ENCODE measurements at places on chromosomes 6 and 20.

- DNase-seq, result no peak
These were observed 57.6 kb upstream of the LOC128125822 start for GRCh38 chr6:63514488-63515173.

DNA sequence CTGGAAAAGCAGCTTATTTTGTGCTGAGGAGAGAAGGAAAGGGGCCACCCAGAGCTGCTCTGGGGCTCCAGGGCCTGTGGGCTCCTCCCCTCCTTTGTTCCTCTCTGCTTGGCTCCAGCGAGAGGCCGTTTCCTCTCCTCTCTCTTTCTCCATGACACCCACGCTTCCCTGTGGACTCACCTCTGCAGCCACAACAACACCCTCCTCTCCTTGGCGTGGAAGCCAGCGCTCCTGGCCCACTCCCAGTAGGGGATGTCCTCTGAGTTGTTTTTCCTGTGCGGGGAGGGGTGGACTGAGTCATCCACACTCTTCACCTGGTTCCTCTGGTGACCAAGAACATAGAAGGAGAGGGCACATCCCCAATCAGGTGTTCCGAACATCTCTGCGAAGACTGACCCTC is 4.9 kb upstream of the CDSN start:
- no peak for DNase-seq

DNA sequence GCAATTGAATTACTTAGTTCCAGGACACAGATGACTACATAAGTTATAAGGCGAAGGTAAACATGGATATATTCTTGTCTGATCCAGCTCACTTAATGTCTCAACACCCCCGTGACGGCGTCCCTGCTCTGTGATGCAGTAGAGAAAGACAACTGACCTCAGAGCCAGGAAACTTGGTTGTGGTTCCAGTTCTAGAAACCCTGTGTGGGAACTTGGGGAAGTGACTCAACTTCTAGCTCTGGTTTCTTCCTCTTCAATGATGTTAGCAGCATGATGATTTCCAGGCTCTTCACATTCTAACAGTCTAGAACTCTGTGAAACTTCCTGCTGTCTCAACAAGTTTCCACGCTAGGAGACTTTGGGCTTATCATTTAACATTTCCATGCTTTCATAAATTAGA is 18.4 kb downstream of the LAMA4 start:
- DNase-seq, result peak; percentile 8

DNA sequence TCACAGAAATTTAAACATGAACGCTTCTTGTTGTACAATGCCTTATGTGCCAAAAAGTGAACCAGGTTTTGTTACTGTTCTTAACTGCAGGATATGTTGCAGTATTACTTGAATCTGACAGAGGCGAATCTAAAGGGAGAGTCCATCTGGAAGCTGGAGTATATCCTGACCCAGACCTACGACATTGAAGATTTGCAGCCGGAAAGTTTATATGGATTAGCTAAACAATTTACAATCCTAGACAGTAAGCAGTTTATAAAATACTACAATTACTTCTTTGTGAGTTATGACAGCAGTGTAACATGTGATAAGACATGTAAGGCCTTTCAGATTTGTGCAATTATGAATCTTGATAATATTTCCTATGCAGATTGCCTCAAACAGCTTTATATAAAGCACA is 19.9 kb downstream of the SMPDL3A start:
- no peak for DNase-seq

DNA sequence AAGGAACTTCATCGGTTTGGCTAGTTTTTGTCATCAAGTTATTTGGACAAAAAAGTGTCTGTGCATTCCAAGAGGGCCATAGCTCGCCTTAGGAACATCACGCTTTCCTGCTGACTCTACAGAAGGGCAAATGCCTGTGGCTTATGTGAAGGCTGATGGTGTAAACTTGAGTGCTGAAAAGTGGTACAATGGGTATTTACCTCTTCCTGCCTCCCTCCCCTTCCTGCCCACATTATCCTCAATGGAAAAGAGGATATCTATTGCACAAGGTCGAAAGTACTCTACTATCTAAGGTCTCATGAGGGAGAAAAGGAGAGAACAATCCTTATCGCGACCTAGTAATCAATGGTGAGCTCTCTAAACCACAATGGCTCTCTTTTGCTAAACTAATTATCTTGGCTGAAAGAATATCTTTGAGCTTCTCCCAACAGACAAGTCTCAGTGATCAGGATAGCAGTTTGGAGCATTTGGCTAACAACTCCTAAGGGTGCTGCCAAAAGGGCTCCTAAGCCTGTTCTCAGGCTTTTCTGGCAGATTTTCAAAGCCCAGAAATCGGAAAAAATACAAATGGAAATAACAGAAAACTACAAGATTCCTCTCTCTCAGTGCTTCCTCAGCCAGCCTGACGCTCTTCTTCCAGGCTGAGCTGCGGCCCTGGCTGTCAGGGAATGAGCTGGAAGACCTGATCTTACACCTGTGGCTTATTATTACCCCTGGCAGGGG is 42.6 kb upstream of the ENPP1 start:
- no peak for DNase-seq

- no peak for DNase-seq
These were observed 129.1 kb downstream of the TNFRSF21 start for GRCh38 chr6:47180633-47181032.

GRCh38 chr20:43963233-43963632 is 48.6 kb downstream of the TOX2 start:
- no peak for DNase-seq

DNA sequence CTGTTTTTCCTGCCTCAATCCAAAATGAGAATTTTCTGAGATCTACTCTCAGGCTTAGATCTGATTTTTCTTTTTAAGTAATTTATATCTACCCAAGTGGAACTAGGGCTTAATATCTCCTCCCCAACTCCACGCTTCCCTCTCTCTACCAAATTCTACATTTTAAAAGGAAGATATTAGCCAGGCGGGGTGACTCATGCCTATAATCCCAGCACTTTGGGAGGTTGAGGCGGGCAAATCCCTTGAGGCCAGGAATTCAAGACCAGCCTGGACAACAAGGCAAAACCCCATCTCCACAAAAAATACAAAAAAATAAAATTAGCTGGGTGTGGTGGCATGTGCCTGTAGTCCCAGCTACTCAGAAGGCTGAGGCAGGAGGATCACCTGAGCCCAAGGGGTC is 61.0 kb downstream of the MTFR2 start:
- DNase-seq, result no peak

DNA sequence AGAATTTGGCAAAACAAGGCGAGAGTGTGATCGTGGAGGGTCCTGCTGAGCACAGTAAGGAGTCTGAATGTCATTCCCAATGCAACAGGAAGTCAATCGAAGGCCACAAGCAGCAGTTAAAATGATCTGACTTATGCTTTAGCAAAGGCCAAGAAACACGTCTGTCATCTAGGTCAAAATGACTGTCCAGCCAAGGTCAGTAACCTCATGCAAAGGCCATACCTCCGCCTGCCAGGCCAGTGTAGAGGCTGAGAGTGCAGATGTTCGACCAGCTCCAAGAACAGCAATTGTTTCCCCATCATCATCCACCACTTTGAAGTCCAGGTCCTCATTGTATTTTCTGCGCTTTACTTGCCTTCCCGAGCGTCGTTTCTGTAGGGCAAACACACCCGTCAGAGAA is 105.6 kb downstream of the CHD6 start:
- no peak for DNase-seq

DNA sequence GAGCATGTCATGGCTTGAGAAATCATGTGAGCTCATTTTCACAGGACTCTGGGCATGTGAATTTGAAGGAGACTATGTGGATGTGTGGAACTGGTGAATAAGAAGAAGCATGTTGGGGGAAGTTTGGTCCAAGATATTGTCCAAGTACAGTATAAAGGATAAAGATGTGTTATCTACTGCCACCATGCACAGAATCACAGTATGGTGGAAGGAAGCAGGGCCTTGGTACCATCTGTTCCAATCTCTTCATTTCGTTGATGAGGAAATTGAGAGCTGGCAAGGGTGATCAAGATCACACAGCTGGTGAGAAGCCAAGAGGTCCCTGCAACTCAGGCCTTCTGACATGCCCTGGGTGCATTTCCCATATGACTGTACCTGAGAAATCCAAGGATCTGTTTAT is 31.5 kb upstream of the RIPOR2 start:
- DNase-seq, result no peak

DNA sequence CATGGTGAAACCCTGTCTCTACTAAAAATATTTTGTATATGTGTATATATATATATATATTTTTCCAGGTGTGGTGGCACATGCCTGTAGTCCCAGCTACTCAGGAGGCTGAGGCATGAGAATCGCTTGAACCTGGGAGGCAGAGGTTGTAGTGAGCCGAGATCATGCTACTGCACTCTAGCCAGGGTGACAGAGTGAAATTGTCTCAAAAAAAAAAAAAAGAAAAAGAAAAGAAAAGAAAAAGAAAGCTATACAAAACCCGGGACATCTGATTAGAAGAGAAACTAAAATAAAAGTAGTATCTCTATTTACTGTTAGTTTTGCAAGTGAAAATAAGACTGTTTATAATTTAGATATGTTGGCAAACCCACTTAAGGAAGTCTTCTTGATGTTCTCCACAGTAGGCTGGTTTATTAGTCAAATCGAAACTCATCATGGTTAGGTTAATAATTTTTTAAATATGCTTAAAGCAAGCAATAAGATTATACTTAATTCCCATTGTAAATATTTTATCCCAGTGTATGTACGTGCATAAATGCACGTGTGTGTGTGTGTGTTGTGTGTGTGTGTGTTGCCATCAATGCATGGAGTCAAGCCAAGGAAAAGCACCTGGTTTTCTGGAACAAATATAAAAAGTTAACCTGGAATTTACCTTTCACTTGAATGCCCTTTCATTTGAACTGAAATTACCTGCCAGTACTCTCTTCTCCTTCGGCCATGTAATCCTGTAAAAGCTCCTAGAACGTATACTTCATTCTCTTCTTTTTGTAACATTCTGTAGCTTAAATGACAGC is 7.1 kb downstream of the VNN2 start:
- no peak for DNase-seq

DNA sequence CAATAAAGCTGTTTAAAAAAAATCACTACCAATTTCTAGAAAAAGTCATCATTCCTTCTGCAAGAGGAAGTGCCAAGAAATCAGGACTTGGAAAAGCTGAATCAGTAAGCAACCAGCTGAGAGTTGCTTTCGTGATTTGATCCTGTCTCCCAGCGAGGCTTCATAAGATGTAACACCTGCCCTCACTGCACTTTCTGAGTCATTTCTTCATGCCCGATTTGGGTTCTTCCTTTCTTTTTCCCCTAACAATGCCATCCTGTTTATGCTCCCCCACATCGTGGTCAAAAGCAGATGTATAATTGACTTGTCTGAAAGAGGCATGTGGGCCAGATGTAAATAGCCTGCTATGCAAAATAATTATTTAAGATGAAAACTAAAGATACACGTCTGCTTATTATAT is 52.1 kb downstream of the RIPOR2 start:
- DNase-seq, result peak; percentile 47

GRCh38 chr6:116536216-116536621 is 9.3 kb downstream of the TRAPPC3L start:
- no peak for DNase-seq

DNA sequence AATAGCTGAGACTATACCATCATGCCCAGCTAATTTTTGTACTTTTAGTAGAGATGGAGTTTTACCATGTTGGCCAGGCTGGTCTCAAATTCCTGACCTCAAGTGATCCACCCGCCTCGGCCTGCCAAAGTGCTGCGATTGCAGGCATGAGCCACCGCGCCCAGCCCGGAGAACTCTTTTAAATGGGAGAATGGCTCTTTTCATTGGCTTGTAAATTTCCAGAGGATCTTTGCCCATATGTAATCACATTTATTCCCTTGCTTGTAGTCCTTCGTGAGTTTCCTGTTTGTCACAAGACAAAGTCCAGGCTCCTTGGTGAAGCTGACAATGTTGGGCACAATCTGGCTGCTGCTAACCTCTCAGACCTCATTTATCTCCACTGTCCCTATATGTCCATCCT is 135.1 kb downstream of the CEP57L1 start:
- DNase-seq, result no peak

- no peak for DNase-seq
These were observed 20.2 kb upstream of the MICA start for GRCh38 chr6:31383149-31383548.

DNA sequence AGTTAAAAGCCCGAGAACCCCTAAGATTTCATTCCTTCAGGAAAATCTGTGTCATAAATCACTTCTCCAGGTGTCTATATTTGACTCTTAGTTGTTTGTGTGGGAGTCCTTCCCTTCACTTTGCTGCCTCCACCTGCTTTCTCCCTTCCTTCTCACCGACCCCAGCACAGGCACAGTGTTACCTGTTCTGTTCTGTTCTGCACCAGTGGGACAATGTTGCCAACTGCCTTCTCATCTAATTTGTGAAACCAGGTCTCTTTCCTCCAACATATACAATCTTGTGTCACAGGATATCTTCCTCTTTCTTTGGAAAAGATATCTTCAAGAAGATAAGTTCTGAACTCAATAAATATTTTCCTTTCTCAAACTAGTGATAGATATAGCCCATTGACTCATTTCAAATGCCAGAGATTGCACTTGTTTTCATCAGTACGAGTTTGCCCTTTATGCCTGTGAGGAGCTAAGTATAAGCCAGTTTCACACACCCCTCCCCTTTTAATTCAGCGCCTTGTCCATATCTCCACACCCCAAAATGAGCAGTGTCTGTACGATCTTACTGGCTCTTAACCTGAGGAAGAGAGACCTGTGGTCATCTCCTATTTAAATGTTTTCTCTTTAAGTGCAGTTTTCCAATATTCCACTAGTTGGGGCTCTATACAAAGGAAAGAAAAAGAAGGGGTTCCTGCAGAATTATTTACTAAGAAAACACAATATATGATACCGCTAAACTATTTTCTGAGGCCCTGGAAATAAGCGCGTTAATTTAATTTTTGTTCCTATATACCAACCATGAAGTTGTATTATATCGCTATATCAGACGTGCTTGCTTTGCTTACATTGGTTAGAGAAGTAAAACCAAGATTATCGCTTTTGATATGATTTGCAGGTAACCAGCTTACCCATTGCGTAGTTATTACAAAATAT is 81.6 kb upstream of the PREP start:
- no peak for DNase-seq

GRCh38 chr20:50834599-50835005 is 39.7 kb downstream of the BCAS4 start:
- no peak for DNase-seq

DNA sequence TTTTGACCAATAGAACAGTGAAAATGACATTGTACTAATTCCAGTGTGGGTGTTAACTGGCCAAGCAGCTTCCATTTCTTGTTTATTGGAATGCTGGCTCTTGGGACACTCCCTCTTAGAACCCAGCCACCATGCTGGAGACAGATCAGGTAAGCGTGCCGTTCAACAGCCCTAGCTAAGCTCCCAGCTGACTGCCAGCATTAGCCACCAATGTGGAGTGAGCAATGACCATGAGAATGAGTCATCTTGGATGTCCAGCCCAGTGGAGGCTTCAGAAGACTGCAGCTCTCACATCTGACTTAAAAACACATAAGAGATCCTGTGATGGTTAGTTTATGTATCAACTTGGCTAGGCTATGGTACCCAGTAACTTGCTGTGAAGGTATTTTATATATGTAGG is 3.0 kb upstream of the LINC00237 start:
- DNase-seq, result no peak

- DNase-seq, result no peak
These were observed 28.8 kb upstream of the GMPR start for GRCh38 chr6:16209539-16209938.

All from stimulated activated CD8-positive, alpha-beta memory T cell treated with anti-CD3 and anti-CD28 coated beads, Interleukin-7, amount 100 ng/mL, for 4 hours (primary cell).